ENCODE measurements at places on chromosomes 4 and X. TPM values are rescaled to one million over a fixed set of nuclear protein-coding genes. Genes with fewer than 3 reads are reported as not detected.

Gene STPG2
- not detected for total RNA-seq

Gene ASB11
- not detected for total RNA-seq

Gene USP26
- total RNA-seq = not detected

Gene FAM184B
- not detected for total RNA-seq

Gene ADGRL3
- total RNA-seq = not detected

Gene TMPRSS11D
- total RNA-seq = not detected

Gene SPIN2A
- total RNA-seq = 0.72 TPM

Gene TCEANC
- 2.5 TPM for total RNA-seq

DNA sequence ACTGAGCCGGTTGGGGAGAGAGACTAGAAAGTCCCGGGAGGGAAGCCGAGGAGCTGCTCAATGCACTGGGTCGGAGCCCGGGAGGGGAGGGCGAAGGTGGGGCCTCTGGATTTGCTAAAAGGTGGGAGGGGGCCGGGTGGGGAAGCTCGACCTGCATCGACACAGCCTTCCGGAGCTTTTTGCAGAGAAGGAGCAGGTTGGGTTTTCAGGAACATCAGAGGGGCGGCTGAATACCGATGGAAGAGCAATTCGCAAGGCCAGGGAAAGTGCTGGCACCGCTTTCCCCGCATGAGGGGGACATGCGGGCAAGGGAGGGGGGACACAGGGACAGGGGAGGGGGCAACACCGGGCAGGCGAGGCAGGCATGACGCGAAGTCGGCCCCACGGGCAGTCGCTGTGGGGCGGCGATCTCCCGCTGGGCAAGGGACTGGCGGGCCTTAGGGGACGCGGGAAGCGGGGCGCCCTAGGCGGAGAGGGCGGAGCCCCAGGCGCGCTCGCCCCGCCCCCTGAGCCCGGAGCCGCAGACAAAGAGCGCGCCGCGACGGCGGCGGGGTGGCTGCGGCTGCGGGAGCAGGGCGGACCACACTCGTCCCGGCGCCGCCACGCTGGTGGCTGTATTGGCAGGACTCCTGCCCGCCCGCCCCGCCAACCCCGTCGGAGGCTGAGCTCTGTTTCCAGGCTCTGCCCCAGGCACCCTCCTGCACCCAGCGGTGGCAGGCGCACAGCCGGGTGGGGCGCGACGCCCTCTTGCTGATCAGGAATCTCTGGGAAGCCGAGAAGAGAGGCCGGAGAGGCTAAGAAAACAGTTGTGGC is 11.6 kb downstream of the PDZD4 start:
- peak; percentile 42 for DNase-seq
- no peaks in the 10 kb centered on the region for H3K27me3 ChIP-seq
- peak overlapping the region; percentile 60 for H3K4me3 ChIP-seq

DNA sequence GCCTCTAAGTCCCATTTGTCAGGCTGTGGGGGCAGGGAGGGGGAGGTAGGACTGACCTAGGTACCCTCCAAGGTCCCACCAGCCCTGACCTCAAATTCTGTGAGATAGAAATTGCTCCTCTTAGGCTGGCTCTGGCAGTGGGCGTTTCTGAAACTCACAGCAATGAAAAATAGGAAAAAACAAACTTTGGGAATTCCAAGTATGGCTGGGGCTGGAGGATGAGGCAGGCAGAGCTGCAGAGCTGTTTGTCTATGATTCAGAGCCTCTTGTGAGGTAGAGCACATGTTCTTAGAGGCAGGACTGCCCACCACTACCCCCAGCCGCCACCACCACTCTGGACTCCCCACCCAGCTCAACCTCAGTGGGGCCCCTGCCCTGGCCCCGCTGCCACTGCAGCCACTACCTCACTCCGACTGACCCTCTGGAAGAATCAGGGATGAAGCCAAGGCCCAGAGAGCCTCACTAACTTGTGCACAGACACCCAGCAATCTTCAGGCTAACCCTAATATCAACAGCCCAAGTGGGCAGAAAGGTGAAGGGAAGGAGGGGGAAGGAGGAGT is 98.2 kb downstream of the PJA1 start:
- no peak overlapping the region for H3K27ac ChIP-seq
- no peaks in the 10 kb centered on the region for H3K4me1 ChIP-seq
- H3K4me3 ChIP-seq = no peak overlapping the region
- H3K36me3 ChIP-seq = no peaks in the 10 kb centered on the region
- no peak for DNase-seq

GRCh38 chr4:76585897-76586360 is 150.9 kb downstream of the SHROOM3 start:
- no peaks in the 10 kb centered on the region for H3K36me3 ChIP-seq
- peaks cover 9% of the 10 kb centered on the region for H3K4me1 ChIP-seq
- peak; percentile 48 for DNase-seq

DNA sequence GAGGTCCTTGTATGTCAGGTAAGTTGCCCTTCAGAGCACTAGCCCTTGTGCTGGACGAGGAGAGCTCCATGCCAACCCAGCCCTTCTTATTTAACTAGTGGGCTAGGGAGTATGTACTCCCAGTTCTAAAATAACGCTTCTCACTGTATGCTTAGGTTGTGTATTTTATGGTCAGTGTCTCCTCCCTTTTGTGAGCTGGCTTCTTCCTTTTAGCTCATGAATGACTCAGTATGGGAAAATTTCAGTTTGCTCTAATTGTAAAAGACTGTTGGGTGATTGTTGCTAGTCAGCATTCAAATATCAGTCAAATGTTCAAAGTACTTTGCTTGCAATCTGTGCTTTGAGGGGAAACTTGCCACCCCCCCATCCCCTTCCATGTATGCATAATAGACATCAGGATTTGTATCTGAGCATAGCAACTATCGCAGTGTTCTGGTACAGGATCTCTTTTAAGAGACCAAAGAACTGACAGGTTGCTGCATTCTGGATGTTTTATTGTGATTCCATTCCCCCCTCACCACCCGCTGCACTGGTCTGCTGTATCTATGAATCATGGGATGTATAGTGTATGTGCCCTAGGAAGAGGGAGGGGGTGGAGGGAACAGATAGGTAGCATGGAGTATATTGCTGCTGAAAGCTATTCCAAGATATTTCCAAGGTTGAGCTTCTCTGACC is 34.7 kb downstream of the DLG3 start:
- no peak overlapping the region for H3K4me3 ChIP-seq
- H3K36me3 ChIP-seq = peaks cover 1% of the 10 kb centered on the region
- no peaks in the 10 kb centered on the region for H3K27me3 ChIP-seq
- no peak for DNase-seq
- no peak overlapping the region for H3K27ac ChIP-seq
- no peaks in the 10 kb centered on the region for H3K4me1 ChIP-seq

DNA sequence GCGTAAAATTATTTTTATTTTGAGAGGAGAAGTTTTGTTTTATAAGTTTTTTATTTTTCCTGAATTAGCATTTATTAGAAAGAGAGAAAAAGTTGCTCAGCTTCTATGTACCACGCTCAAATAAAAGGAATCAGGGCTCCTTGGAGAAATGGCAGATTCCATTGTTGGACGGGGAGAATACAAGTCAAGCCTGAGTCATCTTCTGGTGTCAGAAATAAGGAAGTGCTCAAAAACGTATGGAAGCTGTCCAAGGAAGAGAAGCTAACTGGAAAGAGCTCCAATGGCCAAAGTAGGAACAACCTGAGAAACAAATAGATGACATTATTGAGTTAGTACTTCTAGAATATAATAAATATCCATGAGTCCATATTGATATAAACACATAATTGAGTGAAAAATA is 89.3 kb upstream of the NEIL3 start:
- DNase-seq = no peak
- H3K27ac ChIP-seq = no peak overlapping the region
- no peak overlapping the region for H3K4me3 ChIP-seq
- H3K27me3 ChIP-seq = peaks cover 4% of the 10 kb centered on the region
- H3K4me1 ChIP-seq = no peaks in the 10 kb centered on the region

DNA sequence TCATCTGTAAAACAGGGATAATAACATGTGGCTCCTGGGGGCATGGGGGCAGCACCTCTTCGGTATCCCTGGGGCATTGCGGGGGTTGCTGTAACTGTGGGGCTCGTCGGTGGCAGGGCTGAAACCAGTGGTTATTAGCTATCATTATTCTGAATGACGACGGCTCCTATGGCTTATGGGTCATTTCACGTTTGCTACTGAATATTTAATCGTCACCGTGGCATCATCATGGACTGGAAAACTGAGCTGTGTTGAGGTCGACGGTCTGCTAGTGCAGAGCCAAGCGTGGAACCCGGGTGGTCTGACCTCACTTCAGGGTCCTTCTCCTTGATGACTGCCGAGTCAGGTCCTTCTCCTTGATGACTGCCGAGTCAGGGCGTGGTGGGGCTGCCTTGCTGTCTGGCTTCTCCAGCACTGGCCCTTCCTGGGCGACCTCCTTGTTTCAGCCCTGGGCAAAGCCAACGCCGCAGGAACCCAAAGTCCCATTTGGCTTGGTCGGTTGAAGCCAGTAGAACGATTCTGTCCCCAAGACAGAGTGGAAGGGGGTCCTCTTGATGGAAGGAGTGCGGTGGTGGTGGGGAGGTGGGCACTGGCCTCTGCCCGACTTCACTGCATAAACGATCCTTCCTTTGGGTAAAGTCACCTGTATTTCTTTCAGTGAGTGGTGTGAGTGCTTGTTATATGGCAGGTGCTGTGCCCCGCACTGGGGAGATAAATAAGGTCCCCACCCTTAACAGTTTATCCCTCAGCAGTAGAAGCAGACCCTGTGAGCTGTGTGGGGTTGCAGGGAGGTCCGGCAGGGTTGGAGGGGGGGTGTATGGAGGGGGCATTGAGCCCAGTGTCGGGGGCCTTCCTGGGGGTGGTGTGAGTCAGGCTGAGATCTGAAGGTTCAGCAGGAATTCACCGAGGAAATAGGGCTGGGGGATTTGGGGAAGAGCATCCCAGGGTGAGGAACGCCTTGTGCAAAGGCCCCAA is 40.8 kb downstream of the PSAPL1 start:
- H3K4me1 ChIP-seq = no peaks in the 10 kb centered on the region
- no peaks in the 10 kb centered on the region for H3K36me3 ChIP-seq
- H3K4me3 ChIP-seq = no peak overlapping the region
- peaks cover 8% of the 10 kb centered on the region for H3K27me3 ChIP-seq

DNA sequence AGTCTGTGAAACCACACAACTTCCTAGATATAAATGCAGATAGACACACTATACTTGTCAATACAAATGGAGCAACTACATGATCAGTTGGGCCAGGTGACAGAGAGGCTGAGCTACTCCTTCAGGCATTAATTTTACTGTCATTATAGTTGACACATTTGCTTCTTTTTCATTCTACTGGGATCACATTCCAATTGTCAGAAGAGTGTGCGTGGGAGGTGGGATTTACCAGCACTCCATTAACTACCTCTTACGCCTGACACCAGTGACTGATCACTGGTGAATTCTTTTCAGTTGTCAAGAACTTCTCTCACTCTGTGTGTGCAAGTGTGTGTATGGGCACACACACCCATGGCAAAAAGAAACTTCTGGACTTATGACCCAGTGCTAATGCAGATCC is 94.2 kb upstream of the DIAPH2 start:
- H3K27me3 ChIP-seq = no peaks in the 10 kb centered on the region
- H3K27ac ChIP-seq = no peak overlapping the region
- H3K36me3 ChIP-seq = no peaks in the 10 kb centered on the region
- no peak for DNase-seq

GRCh38 chr4:141339391-141339790 is 118.7 kb downstream of the ZNF330 start:
- no peak overlapping the region for H3K27ac ChIP-seq
- DNase-seq = no peak
- H3K4me3 ChIP-seq = no peak overlapping the region
- no peaks in the 10 kb centered on the region for H3K36me3 ChIP-seq
- H3K4me1 ChIP-seq = no peaks in the 10 kb centered on the region

- no peak overlapping the region for H3K4me3 ChIP-seq
- H3K4me1 ChIP-seq = peaks cover 8% of the 10 kb centered on the region
- no peaks in the 10 kb centered on the region for H3K27me3 ChIP-seq
- no peaks in the 10 kb centered on the region for H3K36me3 ChIP-seq
- no peak overlapping the region for H3K27ac ChIP-seq
- no peak for DNase-seq
Observed at GRCh38 chr4:101221294-101221693, 126.0 kb downstream of the PPP3CA start.

- H3K4me1 ChIP-seq = peaks cover 12% of the 10 kb centered on the region
- H3K27ac ChIP-seq = no peak overlapping the region
- H3K27me3 ChIP-seq = no peaks in the 10 kb centered on the region
- H3K4me3 ChIP-seq = no peak overlapping the region
Observed at GRCh38 chr4:48258845-48259397, 10.7 kb downstream of the TEC start.

GRCh38 chrX:68433155-68433980 is at the start of gene OPHN1:
Gene OPHN1 (minus strand): TSS chrX:68433495. CDS start chrX:68433020, 475 bp downstream.
- peak within 1 kb of the TSS; percentile 68 for H3K4me3 ChIP-seq
- peak; percentile 10 for DNase-seq
- H3K4me1 ChIP-seq = peaks cover 5% of the 10 kb centered on the region
- H3K27me3 ChIP-seq = peaks cover 39% of the 10 kb centered on the region

GRCh38 chr4:26116057-26116456 is 202.0 kb downstream of the SMIM20 start:
- H3K4me3 ChIP-seq = no peak overlapping the region
- no peaks in the 10 kb centered on the region for H3K4me1 ChIP-seq
- H3K27ac ChIP-seq = no peak overlapping the region
- no peak for DNase-seq
- peaks cover 21% of the 10 kb centered on the region for H3K27me3 ChIP-seq

GRCh38 chr4:55386073-55386472 is 9.7 kb upstream of the TMEM165 start:
- no peaks in the 10 kb centered on the region for H3K27me3 ChIP-seq
- no peaks in the 10 kb centered on the region for H3K36me3 ChIP-seq
- no peak for DNase-seq
- peaks cover 11% of the 10 kb centered on the region for H3K4me1 ChIP-seq
- no peak overlapping the region for H3K27ac ChIP-seq

DNA sequence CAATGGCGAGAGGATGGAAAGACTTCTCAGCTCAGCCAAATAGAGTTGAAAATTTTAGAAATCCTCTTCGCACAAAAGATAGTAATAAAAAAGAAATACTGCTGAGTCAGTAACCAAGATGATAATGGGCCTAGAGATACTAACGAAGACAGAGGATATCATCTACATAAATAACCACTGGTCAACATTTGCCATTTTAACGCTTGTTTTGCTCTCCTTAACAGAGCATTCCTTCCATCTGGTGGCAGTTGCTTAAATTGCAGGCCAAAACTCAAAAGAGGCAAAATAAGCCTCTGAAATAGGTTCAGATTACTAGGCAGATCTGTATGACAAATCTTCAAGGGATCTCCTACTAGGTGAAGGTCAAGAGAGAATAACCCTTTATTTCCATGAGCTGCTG is 51.7 kb upstream of the MCF2 start:
- no peaks in the 10 kb centered on the region for H3K27me3 ChIP-seq
- H3K36me3 ChIP-seq = peaks cover 29% of the 10 kb centered on the region
- no peak overlapping the region for H3K4me3 ChIP-seq
- H3K4me1 ChIP-seq = no peaks in the 10 kb centered on the region
- no peak for DNase-seq

Data from activated naive CD4-positive, alpha-beta T cell treated with anti-CD3 and anti-CD28 coated beads for 36 hours (primary cell).